ENCODE measurements at places on chromosomes 4 and X.

DNA sequence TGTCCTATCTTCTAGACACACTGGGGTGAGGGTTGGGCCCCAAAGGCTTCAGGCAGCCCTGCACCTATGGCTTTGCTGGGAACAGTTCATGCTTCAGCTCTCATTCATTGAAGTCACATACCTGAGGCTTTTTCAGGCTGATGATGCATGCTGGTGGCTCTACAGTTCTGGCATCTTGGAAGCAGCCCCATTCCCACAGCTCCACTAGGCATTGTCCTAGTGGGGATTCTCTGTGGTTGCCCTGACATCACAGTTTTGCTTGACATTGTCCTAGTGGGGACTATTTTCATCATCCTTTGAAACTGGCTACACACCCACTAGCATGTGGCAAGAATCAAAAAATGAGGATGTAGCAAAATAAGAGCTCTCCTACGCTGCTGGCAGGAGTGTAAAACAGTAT is 37.7 kb upstream of the C4orf17 start:
- DNase-seq = no peak

GRCh38 chr4:6269616-6270511 is at the start of gene WFS1:
Gene WFS1, plus strand, starts transcription at chr4:6269850. Its CDS starts 7,606 bp downstream, at chr4:6277456.
- peak; percentile 99 for DNase-seq

GRCh38 chr4:166065324-166065723 is 192.3 kb downstream of the TLL1 start:
- DNase-seq = no peak

GRCh38 chrX:148574237-148574973 is 74.0 kb downstream of the AFF2 start:
- no peak for DNase-seq

DNA sequence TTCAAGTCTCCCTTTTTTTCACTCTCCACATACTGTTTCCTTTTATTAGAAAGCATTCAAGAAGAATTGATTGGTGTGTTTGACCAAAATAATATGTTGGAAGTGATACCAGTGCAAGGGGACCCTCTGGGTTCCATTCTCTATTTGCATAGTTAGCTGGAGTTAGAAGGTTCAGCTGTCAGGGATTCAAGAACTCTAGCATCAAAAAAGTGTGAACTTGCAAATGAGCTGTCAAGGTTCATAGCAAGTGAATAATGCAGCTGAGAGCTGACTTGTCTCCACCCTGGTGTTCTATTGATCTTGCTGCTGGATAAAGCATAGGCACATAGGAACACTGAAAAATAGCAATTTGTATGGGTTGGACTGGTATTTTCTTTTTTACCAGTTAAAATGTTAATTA is 73.2 kb downstream of the SORBS2 start:
- no peak for DNase-seq

DNA sequence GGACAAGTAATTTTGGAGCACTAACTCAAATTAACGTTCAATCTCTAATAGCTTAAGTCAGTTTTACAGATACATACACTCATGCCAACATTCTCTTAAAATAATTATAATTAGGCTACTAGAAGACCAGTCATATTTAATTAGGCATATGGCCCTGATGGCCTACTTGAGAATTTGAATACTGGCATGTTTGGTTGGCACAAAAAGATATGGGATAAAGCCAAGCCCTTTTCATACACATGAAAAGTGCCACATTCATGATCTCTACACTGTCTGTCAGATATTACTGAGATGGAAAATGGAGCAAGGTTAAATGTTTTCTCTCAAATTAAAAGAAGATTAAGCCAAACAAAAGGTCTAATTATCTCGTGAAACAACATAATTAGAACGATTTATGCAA is 1091.0 kb downstream of the C4orf33 start:
- no peak for DNase-seq

DNA sequence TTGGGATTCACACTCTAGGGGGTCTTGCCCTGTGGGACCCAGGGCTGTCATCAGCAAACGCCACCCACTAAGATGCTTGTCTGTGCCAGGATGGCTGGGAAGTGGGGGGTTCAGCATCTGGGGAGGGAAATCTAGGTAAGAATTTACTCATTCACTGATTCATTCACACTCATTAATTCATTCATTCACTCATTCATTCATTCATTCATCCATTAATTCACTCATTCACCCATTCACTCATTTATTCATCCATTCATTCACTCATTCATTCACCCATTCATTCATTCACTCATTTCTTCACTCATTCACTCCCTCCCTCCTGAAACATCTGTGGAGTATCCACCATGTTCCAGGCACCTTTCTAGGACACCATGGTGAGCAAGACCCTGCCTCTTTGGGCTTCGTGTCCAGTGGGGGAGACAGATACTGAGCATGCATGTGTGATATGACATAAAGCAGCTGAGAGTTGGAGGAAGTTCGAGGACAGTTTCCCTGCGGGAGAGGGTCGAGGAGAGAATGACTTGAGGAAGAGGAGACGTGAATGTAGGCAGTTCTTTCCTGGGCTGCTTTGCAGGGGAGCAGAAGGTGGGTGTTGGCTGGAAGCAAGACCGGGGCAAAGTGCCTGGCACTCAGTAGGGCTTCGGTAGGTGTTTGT is 90.6 kb downstream of the SORCS2 start:
- DNase-seq = no peak

DNA sequence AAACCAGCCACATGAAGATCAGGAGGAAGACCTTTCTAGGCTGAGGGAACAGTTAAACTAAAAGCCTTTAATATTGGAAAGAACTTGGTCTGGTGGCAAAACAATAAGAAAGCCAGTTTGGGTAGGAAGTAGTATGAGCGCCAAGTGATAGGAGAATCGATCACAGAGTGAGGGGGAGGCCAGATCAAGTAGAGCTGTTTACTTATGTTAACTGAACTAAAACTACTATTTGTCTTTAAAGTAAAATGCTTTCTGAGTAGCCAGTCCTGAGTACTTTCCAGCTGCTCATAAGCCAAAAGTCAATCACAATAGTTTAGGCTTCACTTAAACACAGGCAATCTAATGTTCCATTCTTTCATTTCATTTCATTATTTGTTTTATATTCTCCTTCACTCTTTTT is 62.8 kb upstream of the RPA4 start:
- no peak for DNase-seq

DNA sequence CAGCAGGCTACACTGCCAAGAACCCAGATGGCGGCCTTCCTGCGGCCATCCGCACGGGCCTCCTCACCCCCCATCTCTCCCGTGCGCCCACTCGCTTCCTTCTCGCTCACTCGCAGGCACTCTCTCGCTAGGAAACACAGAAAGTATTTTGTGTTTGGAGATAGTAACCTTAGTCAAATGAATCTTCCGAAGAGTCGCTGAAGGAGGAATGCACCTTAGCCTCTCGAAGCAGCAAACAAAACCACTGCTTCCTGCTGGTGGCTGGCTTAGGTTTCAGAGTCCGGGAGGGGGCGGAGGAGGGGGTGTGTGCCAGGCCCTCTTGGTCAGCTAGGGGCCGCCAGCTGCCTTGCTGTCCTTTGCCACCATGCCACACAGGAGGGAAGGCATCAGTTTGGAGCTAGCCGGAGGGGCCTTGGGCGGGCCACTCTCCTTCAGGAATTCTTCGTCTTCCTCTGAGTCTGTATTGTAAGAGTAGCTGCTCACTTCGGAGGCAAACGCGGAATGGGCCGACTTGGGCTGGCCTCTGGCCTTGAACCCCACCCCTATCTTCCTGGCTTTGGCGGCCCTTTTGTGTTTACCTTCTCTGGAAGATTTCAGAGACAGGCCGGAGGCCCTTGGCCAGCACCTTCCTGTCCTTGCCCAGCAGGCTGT is 73.2 kb upstream of the UCP1 start:
- DNase-seq = no peak

DNA sequence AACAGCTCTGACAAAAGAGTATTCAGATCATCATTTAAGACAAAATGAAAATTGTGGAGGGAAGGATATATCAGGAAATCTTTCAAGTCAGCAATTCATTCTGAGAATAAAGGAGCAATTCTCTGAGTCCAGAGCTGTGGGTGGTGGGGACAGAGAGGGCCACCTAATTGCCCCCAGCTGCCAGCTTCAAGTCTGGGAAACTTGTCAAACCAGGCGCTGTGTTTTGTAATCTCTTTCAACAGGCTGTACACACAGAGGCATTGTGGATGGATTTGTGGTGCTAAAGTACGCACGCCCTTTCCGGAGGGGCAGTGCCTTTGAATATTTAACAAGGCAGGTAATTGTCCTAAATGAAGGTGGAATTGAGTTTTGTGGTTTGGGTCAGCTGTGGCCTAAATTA is 591.1 kb upstream of the BOD1L1 start:
- DNase-seq = peak; percentile 21

DNA sequence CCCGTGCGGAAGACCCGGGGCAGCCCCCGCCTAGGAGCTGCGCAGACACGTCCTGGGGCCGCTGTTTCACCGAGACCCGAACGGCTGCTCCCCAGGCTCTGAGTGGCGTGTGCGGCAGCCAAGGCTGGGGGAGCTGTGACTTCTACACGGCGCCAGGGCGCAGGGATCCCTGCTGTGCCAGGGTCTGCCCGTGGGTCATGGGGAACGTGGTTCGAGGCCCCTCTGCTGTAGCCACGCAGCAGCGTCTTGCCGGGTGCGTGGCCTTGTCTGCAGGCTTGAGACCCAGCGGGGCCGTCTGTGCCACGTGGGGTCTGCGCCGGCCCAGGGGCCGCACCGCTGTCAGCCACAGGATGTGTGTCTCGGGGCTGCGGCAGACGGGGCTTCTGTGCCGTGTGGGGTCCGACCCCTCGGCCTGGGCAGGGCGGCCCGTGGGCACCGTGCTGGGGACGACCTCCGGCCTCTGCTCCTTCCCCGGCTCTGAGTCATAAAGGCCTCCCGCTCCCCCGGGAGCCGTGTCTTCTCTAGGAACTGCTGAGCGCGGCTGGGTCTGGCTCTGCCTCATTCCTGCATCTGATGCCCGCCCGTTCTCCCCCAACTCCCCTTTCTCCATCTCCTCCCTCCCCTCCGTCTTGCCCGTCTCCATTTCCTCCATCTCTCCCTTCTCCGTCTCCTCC is 12.7 kb upstream of the GTPBP6 start:
- no peak for DNase-seq

DNA sequence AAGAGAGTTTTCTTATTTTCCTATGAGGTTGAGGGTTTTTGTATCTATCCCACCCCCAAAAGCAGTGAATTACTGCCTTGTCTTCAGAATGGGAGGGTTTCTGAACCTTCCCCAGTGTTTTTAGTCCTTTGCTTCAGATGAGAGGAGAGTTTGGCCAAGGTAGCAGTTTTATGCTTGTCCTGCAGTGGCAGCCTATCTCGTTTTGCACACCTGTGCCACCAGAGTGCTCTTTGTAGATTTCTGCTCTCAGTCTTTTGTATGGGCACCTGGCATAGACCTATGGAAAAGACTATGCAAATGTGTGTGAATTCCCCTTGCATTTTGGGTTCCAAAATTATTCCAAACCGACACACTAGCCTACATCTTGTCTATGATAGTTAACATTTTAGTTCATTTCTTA is 5.8 kb downstream of the TBC1D19 start:
- DNase-seq = no peak

DNA sequence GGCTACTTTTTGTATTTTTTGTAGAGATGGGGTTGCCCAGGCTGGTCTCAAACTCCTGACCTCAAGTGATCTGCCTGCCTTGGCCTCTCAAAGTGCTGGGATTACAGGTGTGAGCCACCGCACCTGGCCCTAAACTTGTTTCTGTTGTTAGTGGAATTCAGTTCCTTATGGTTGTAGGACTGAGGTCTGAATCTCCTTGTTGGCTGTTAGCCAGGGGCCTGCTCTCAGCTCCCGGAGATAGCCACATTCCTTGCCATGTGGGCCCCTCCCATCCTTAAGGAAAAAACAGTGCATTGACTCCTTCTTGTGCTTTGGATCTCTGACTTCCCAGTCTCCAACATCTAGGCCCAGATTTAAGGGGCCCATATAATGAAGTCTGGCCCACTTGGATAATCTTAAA is 49.4 kb upstream of the NYX start:
- no peak for DNase-seq

DNA sequence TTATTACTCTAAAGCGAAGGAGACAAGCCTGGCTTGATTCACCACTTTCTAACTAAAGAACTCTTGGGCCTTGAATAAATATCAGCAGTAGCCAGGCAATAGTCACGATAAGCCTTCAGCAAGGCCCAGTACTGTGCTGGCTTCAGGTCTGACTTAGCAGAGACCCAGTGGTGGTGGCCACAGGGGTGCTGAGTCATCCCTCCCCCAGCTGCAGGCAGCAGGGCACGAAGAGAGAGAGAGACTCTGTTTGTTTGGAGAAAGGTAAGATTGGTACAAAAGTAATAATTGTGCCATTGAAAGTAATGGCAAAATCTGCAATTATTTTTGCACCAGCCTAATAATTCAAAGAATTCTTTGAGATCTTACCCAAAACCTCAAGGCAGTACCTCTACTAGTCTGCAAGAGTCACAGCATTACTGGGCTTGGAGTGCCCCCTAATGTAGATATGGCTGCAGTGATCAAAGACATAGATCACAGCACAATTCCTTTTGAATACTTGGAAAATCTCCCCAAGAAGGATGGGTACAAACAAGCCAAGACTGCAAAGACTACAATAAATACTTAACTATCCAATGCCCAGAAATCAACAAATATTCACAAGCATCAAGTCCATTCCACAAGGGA is 159.5 kb upstream of the USP38 start:
- DNase-seq = no peak

- no peak for DNase-seq
These were observed 103.9 kb upstream of the RAB40AL start for GRCh38 chrX:102833136-102833535.

GRCh38 chr4:1783970-1784369 is 9.1 kb upstream of the FGFR3 start:
- no peak for DNase-seq

GRCh38 chrX:73215246-73215645 is 595 bp upstream of the NAP1L2 start:
- DNase-seq = no peak

DNA sequence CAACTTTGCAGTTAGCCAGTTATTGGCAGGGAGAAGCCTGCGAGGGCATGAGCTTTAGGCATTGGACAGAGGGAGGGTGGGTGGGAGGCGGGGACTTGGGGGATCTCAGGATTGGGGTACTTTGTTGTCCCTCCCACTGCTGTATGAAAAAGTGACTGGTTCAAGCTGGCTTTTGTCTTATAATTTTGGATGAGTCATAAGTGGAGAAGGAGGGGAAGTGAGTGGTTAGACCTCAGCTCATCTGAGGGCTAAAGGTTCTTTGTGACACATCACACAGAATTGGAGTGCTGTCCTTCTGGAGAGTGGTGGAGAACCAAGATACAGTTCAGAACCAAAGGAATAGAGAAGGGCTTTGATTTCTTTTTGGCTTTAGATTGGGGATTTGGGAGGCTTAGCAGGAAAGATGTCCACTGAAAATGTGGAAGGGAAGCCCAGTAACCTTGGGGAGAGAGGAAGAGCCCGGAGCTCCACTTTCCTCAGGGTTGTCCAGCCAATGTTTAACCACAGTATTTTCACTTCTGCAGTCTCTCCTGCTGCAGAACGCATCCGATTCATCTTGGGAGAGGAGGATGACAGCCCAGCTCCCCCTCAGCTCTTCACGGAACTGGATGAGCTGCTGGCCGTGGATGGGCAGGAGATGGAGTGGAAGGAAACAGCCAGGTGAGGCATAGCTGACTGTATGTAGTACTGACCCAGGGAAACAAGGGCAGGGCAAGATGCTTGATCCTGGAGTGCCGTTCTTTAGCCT is at the start of gene SLC4A4:
TSS of gene SLC4A4 (plus strand) at position 175 of the 748 bp plus-strand sequence.
- DNase-seq = no peak
